ENCODE measurements at places on chromosomes 7 and 10.

DNA sequence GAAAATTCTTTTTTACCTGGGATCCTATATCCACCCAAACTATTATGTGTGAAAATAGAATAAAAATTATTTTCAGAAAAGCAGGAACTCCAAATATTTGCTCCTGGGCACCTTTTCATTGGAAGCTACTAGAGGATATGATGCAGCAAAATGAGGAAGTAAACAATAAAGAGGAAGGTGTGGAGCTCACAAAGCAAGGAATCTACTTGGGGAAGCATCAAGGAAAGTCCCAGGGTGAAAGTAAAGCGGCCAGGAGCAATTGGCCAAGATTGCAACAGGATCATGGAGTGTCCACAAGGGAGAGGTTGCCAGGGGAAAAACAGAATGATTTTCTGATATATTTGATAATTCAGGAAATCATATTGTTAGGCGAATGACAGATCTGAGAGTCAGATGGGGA is 80.8 kb downstream of the CARD11 start:
- no peak for DNase-seq

GRCh38 chr7:114264023-114264422 is 150.6 kb upstream of the FOXP2 start:
- no peak for DNase-seq

- DNase-seq = no peak
Observed at GRCh38 chr10:123427165-123427786, 238.9 kb upstream of the GPR26 start.

- no peak for DNase-seq
Observed at GRCh38 chr10:26887611-26888215, 27.0 kb upstream of the ABI1 start.

DNA sequence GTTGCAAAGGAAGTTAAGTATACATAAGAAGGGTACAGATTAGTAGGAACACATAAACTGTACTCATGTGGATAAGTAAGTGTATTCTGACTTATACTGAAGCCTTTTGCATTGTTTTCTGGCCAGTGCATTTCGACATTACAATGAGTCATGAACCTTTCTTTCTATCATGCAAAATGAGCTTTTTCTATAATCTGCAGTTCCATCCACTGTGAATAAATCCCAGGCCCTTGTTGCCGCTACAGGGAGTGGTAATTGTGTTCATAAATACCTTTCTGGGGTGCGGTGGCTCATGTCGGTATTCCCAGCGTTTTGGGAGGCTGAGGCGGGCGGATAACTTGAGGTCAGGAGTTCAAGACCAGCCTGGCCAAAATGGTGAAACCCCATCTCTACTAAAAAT is 858.3 kb downstream of the GRM8 start:
- DNase-seq = no peak

DNA sequence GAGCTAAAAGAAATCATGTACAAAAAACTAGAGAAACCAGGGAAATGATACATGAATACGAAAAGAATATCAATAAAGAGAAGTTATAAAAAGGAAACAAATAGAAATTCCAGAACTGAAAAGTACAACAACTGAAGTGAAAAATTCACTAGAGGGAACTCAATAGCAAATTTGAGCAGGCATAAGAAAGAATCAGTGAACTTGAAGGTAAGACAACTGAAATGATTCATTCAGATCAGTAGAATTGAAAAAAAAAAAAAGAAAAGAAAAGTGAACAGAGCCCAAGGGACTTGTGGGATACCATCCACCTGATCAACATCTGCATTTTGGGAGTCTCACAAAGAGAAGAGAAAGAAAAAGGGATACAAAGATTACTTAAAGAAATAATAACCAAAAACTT is 78.3 kb downstream of the HHEX start:
- no peak for DNase-seq

- DNase-seq = no peak
Observed at GRCh38 chr7:46319841-46320240, 398.8 kb upstream of the IGFBP3 start.

GRCh38 chr10:124127965-124128810 is 34.8 kb upstream of the CHST15 start:
- no peak for DNase-seq

DNA sequence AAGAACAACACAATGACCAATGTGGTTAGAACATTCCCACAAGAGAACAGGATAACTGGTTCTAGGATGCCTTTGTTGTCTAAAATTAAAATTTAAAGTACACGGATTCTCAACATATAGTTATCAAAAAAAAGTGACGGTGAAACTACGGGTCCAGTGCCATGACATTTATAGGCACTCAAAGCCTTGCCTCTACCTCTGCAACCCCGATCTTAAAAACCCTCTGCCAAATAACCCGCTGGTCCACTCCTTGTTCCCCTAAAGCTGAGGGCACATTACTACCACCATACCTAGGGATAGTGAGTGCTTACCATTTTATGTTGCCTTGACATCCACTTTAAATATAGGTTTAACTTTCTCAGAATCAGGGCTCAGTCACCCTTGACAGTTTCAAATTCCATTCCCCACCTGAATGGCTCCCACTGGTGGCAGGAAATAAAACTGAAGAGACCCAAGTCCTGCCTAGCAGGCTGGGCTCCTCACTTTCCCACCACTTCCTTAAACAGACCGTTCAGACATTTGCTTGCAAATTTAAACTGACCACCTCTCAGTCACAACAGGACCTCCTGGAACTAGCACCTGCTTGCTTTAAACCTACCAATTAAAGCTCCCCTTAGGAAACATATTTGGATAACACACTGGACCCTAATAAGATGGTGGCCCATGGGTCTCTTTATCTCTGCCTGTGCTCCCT is 169.9 kb upstream of the ASAH2 start:
- peak; percentile 61 for DNase-seq

DNA sequence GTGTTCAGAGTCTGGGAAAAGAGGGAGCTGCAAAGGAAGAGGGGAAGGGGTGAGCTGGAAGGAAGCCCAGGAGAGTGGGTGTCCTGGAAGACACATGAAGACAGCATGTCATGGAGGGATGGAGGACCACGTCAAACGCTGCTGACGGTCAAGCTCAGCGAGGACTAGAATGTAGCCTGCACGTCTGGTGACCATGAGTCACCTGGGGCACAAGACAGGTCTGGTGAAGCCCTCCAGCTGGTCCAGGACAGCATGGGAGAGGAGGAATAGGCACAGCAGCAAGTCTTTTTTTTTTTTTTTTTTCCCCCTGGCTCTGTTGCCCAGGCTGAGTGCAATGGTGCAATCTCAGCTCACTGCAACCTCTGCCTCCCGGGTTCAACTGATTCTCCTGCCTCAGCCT is 19.6 kb upstream of the AMZ1 start:
- DNase-seq = no peak

DNA sequence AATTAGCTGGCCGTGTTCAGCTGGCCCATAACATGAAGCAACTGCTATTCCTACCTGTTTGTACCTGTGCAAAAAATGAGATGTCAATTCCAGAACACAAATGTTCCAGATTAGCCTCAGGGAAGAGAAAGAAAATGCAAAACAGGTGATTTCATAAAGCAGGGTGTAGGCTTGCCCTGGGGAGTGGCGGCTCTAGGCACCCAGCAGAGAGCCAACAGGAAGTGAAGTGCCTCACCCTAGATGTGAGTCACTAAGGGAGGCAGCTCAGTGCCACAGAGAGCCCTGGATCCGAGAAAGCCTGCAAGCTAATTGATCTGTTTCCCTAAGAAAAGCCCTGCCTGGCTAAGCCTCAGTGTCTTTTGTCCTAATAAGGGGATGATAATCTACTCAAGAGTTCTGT is 240.0 kb downstream of the ARHGAP21 start:
- no peak for DNase-seq

DNA sequence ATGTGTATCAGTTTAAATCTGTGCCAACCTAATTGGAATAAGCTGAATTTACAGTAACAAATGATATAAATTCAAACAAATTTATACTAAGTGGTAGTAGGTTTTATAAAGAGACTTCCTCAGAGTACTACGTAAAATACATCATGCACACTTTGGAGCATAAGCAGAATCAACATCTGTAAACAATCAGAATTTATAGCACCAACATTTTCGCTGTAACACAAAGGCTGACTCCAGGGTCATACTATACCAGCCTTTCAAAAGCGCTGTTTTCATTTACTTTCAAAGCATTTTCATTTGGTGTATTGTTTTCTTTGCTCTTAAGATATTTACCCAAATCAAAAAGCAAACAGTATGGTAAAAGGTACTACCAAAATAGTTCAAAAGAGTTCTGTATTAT is 29.3 kb upstream of the TMEM168 start:
- DNase-seq = no peak

DNA sequence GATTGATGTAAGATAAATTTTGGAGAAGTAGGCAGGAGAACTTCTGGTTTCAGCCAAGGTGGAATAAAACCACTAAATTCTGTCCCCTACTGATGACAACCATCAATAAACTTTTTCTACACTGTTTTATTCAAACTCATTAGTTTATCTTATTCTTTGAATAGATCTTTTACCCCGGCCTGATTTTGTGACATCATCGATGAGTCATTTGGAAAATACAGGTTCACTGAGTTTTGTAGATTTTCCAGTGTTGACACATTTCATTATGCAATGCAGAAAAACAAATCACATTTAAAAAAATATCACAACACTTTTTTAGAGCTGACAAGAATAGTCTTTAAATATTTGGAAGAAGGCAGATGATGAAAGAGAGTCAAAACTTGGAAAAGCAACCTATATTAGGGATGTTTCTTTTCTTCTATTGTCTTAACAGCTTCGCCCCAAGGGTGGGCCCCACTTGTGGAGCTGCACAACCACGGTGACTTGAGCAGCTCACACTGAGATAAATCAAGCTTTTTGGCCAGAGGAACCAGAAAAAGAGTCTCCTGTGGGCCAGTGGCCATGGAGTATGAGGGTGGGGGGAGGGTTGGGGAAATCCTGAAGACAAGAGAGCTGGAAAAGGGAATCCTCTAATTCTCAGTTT is 112.8 kb downstream of the PTEN start:
- DNase-seq = no peak

DNA sequence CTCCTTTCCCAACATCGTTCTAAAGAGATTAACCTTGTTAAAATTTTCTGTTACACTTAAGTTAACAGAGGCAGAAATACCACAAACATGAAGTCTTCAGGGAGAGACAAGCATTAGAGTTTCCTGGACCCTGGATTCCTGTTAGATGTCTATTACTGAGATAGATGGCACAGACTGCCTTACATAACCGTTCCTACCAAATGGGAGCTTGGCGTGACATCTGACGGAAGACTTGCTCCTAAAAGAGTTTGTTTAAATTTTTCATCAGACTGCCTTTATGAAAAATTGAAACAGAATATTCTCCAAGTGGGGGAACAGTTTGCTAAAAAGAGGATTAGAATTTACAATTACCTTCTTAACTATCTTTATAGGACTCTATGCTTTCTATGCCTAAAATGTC is 22.7 kb downstream of the ANK3 start:
- no peak for DNase-seq

GRCh38 chr7:47846138-47846836 is 102.0 kb downstream of the PKD1L1 start:
- DNase-seq = no peak

- DNase-seq = no peak
Observed at GRCh38 chr7:113796557-113796956, 122.3 kb downstream of the PPP1R3A start.

DNA sequence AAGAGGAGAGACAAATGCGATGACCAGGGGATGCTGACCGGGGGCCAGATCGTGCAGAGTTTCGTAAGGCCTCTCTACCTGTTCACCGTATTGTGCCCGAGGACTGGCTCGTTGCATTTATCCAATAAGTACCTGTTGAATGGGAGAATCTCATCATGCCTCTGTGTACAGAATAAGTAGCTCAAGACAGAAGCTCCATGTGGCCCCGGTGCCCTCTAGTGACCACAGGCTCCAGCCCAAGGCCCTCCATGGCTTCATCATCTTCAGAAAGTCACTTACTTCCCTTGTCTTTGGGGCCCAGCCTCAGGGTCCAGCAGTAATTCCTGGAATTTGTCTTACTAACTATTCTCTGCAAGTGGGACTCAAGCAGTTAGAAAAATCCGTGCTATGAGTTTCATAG is 151.0 kb downstream of the CHN2 start:
- DNase-seq = no peak

DNA sequence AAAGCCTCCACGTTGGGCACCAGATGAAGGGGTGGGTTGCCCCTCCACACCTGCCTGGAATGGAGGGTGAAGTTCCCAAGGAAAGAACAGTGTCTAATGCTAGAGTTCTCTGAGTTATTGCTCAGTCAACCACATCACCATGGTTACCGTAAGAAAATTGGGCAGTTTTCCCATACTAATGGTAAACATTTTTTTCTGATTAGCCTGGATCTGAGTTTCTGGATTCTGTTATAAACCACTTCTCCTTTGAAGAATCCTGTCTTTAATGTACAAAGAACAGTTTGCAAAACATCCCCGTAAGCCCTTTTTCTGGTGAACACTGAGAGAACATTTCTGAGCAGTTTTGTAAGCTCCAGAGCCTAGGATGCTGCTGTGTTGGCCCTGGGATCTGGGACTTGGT is 45.5 kb downstream of the ABCC2 start:
- no peak for DNase-seq

- no peak for DNase-seq
Observed at GRCh38 chr7:44431091-44431608, 59.3 kb downstream of the NUDCD3 start.

GRCh38 chr7:158559356-158559755 is 28.3 kb downstream of the PTPRN2 start:
- DNase-seq = no peak

GRCh38 chr10:131843881-131844284 is 56.9 kb upstream of the PPP2R2D start:
- DNase-seq = no peak

- no peak for DNase-seq
Observed at GRCh38 chr10:130017631-130018022, 53.6 kb upstream of the EBF3 start.

DNA sequence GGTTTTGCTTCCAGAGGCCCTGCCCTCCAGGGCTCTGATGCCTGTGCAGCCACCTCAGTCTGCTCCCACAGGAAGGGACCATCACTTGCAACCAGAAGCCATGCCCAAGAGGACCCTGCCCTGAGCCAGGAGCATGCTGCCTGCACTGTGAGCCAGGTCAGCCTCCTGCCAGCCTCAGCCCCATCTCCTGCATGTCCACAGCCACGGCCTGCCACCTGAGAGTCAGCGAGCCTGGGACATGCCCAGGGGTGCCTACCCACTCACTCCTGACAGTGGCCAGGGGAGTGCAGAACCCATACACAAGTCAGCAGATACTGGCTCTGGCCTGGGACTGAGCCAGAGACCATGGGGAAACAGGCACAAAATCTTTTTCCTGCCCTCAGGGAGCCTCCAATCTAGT is 6.6 kb upstream of the KCP start:
- no peak for DNase-seq
